Urinary bladder (tissue), 4 donors: ENCODE measurements at places on chromosomes 6 and 20. TPM values are rescaled to one million over a fixed set of nuclear protein-coding genes. Genes with fewer than 3 reads are reported as not detected.

RUNX2 gene
- 2.6 TPM for polyA plus RNA-seq

CLVS2 gene
- 0.10 TPM for polyA plus RNA-seq

HDGFL1 gene
- not detected for polyA plus RNA-seq

LPA gene
- 0.11 TPM for polyA plus RNA-seq

TCP11 gene
- 0.15 TPM for polyA plus RNA-seq

IMPG1 gene
- not detected for polyA plus RNA-seq

IL17F gene
- polyA plus RNA-seq, result not detected

PRDM1 gene
- 3.7 TPM for polyA plus RNA-seq

- DNase-seq, result no peak
These were observed 27.1 kb upstream of the FAM83C start for GRCh38 chr20:35319192-35319870.

- no peak for DNase-seq
These were observed 148.7 kb downstream of the SOX4 start for GRCh38 chr6:21742238-21742660.

DNA sequence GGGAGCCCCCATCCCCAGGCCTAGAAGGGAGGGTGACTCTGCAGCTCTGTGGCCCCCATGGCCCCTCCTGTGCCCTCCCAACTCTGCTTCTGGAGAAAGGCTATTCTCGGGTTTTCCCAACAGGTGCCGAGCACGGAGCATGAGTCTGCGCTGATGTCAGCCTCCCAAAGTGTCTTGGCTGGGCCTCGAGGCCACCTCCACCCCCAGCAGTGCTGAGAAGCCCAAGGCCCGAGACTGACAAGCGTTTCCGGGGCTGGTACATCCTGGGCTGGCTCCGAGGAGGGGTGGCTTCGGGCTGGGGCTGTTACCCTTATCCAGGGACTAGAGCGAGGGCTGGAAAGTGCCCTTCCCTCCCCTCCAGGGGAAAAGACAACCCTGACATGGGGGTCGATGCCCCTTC is 60.2 kb upstream of the GATA5 start:
- no peak for DNase-seq

- DNase-seq, result no peak
These were observed 68.9 kb downstream of the MDGA1 start for GRCh38 chr6:37628611-37629320.

GRCh38 chr20:62203378-62204030 is 16.6 kb downstream of the HRH3 start:
- DNase-seq, result no peak

DNA sequence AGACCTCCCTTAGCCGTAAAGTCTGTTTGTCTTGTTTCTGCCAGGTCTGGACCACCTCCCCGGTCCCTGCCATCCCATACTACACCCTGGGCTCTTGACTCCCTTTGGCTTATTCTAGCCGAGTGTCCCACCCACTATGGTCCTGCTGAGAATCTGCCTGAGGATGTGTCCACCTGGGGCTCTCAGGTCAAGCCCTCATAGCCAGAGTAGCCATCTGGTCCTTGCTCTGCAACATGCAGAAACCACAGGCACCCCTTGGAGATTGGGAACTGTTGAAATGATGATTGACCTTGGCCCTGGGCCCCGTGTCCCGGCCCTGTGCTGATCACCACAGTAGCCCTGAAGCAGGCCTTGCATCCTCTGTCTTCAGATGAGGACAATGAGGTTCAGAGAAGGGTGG is 44.0 kb downstream of the VSTM2L start:
- no peak for DNase-seq

DNA sequence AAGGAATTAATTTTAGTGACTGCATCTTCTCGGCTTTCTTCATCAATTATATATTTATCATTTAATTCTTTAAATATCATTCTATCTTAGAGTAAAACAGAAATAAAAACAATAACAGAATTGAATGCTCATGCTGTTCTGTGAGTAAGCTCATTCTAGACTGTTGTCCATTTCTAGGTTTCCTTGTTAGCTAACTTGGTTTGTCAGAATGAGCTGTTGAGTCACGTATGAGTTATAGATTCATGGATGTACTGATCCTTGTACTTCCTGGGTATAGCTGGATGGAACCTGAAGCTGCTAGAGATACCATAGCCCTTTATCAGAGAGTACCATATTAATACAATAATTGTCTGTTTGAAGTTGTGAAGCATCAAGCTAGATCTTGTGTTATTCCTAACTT is 515.3 kb downstream of the TENT5A start:
- no peak for DNase-seq

DNA sequence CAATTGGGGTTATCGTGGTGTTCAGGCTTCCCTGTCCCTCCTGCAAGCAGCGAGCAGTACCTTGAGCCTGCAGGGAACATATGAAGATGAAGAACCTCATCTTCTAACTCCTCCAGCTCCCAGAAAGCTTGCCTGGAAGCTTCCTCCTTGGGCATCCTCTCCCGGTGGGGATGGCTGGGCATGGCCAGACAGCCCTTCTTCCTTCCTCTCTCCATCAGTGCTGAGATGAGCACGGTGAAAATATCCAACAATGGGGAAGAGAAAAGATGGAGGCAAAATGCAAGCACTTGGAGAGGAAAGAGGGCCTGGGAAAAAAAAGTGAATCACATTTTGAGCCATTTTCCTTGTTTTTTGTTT is 107.7 kb upstream of the FOXA2 start:
- no peak for DNase-seq

DNA sequence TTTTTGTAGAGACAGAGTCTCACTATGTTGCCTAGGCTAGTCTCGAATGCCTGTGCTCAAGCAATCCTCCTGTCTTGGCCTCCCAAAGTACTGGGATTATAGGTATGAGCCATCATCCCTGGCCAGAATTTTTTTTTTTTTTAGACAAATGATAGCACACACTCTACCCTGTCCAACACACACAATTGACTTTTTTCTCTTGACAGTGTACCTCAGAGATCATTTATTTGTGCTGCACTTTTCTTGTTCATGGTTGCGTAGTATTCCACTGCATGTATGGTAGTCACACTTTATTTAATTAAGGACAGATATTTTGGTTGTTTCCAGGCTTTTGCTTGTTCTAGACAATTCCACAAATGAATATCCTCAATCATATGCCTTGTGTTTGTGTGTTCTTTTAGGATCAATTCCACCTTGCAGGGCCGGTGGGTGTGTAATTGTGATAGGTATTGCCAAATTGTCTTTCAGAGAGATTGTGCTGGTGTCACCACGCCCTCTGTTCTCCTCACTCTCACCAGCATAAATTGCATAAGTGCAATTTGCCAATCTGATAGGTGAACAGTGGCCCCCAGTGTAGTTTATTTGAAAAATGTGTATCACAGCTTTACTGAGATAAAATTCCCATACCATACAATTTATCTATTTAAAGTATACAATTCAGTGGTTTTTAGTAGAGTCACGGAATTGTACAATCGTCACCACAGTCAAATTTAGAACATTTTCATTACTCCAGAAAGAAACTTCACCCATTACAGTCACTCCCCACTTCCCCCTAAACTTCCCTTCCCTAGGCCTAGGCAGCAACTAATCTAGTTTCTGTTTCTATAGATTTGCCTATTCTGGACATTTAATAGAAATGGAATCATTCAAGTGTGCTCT is 20.1 kb downstream of the SRC start:
- DNase-seq, result no peak

- no peak for DNase-seq
These were observed 83.4 kb upstream of the FRMD1 start for GRCh38 chr6:168162366-168162765.

DNA sequence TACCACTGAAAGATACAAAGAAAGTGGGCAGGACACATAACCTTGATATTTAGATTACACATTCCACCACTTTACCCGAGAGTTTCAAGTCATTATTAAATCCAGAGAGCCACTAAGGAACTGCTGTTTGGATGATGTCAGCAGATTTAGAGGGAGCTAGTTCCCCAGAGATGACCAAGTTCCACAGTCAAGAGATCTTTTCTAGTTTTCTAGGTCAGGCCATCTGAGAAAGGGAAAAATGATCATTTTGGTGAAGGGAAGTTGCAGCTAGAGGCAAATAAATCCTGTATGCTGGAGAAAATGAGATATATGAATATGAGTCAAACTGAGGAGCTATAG is 147.8 kb downstream of the HS3ST5 start:
- DNase-seq, result no peak

GRCh38 chr6:26380256-26380655 is 2.7 kb upstream of the BTN2A2 start:
- DNase-seq, result no peak

GRCh38 chr6:136945072-136945471 is 23.0 kb downstream of the SLC35D3 start:
- DNase-seq, result no peak

GRCh38 chr6:84501315-84501714 is 263.1 kb downstream of the TBX18 start:
- DNase-seq, result no peak

GRCh38 chr6:167799033-167799821 is 27.5 kb upstream of the AFDN start:
- DNase-seq, result no peak

DNA sequence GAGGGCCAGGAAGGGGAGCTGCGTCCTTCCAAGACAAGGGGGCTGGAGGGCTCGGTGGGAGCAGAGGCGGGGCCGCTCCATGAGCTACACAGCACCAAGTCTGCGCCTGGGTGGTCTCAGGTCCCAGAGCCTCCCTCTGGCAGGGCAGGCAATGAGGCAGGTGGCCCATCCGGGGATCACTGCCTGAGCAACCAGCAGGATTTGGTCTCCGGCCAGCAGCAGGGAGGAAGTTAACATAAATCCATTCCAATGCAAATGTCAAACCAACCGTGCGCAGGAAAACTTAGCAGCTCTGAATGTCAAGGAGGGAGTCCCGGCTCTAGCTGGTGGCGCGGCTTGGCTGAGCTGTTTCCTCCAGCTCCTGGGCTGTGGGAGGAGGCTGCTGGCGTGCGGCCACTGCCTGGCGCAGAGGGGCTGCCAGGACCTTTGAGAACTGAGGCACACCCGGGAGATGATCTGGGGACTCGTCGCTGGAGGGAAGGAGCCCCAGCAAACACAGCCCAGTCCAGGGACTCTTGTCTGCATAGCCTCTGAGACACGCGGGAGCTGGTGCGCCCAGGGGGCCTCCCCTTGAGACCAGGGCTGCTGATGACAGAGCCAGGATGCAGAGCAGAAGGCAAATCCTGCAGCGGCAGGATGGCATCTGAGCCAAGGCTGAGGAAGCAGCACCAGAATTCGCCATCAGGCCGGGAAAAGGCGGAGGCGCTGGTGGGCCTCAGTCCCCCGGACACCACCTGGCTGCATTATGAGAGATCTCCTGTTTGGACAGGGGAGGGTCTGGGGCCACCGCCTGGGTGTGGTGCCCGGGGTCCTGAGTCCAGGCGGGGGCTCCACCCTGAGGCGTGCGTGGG is 33.1 kb upstream of the CHRNA4 start:
- peak; percentile 47 for DNase-seq

- no peak for DNase-seq
These were observed 83.4 kb downstream of the ELOVL4 start for GRCh38 chr6:79864001-79864400.

- no peak for DNase-seq
These were observed 11.6 kb upstream of the TAAR9 start for GRCh38 chr6:132526461-132526860.
